ENCODE measurements at places on chromosomes 6 and 20.

- DNase-seq = no peak
Observed at GRCh38 chr20:3068986-3069900, 2.2 kb upstream of the OXT start.

- DNase-seq = peak; percentile 41
Observed at GRCh38 chr6:36594816-36595643, 868 bp downstream of the SRSF3 start.

- DNase-seq = no peak
Observed at GRCh38 chr6:18733921-18734550, 346.9 kb downstream of the RNF144B start.

DNA sequence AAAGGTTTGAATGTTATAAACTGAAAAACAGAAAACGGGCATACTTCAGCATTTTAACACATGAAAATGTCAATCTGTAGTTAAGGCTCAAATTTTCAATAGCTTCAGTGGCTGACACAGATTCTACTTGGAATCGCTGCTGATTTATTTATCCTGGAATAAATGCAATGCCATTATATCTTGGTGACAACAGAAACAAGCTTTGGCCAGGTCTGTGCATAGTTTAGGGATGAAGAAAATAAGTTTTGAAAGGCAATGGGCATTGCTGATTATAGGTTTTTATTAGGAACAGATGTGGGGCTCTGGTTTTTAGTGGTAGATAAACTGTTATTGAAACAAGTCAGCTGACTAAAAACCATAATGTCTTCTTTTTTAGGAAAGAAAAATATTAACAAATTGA, 96.8 kb upstream of the SOX4 start:
- no peak for DNase-seq

DNA sequence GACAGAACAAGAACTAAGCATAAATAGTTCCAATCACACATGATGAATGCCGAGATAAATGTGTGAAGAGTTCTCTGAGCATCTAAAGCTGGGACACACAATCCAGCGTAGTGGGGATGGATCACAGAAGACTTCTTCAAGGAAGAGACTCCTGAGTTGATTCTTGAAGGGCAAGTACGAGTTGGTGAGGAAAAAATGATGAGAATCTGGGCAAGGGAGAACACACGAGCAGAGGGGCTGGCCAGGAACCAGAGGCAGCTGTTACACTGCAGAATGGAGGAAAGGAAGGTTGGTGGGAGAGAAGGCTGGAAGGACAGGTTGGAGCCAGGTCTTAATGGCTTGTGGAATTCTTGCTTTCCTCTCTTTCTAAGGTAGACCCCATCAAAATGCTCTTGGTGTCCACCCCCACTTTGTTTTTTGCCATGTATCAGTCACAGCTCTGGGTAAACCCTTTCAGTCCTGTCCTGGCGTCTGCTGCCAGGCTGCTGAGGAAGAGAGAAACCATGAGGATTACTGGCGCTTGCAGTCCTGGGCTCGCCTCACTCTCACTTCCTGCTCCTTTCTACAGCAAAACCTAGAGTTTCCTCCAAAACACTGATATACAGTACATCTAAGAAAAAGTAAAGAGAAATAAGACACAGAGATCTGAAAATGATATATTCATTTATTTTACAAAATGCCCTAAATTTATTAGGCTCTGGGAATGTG, 127.6 kb upstream of the FAM184A start:
- DNase-seq = no peak

- DNase-seq = peak; percentile 20
Observed at GRCh38 chr6:152598421-152598820, 38.7 kb downstream of the SYNE1 start.

DNA sequence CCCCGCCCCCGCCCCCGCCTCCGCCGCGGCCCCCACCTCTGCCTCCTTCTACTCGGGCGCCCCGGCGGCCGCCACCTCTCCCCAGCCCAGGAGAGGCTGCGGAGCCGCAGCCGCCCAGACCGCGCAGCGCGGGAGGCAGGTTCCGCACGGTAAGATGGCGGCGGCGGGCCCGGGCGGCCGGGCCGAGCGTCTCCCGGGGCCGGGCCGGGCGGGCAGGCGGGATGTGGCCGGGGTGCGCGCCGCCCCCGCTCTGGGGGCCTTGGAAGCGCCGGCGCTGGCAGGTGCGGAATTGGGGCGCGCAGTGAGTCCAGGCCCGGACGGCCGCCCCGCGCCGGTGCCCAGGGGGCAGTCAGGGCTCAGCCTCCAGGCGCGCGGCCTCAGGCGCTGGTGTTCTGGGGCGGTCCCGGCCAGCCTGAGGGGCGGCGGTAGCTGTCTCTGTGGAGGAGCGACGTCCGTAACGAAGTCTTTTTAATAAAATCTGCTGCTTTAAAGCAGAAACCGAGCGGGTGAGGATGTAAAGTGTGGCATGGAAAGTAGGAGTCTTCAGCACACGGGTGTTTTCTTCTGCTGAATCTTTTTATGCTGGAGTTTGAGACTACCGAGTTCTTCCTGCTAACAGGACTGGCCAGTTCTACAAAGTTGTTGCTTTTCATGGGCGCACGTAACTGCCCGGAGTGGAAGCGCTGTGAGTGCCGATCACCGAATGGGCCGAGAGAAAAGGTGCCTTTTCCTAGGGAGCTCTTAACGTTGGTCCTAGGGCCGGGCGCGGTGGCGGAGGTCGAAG, at the start of gene GID8:
TSS of gene GID8 (plus strand) at position 43 of the 784 bp plus-strand sequence. CDS start 3,356 bp downstream, outside the sequence.
- DNase-seq = no peak

GRCh38 chr6:24643920-24644319, 2.1 kb downstream of the KIAA0319 start:
- DNase-seq = no peak

DNA sequence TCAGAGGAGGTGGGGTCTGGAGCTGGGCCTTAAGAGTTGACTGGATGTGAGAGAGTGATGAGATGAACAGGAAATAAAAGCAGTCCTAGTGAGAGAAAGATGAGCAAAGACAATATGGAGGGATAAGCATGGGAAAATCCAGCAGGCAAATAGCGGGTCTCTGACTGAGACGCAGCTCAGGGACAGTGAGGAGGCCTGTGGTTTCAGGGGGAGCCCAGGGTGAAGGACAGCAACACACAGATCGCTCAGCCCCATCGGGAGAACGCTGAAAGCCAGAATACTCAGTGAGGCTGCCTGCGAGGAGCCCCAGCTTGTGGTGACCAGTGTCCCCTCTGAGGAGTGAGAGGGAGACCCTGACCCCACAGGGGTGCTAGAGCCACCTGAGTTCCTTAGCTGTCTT, 16.8 kb upstream of the DCDC2 start:
- DNase-seq = no peak

GRCh38 chr6:105304825-105305224, 98.1 kb downstream of the PREP start:
- no peak for DNase-seq

GRCh38 chr6:133906050-133906449, 17.1 kb downstream of the TCF21 start:
- no peak for DNase-seq

DNA sequence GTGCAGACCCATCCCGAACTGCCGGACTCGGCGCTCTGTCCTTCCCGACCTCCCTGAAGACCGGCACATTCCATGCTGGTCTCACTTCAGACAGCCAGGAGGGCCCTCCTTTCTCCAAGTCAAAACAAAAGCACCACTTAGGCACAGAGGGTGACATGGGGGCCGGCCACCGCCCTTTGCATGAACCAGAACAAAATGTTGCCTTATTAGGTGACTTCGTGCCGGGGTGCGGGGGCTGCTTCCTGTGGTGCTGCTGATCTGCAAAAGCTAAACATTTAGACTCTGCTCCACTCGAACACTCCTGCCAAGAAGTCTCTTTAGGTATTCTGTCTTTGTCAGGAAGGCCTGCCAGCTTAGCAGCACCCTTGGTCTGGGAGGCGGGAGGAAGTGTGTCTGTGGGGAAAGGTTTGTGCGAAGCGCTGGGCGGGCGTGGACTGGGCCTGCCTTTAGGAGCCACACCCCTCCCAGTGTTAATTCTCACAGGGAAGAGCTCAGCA, 133.8 kb downstream of the SMOC2 start:
- DNase-seq = no peak

- no peak for DNase-seq
Observed at GRCh38 chr20:9574181-9574580, 59.8 kb downstream of the LAMP5 start.

DNA sequence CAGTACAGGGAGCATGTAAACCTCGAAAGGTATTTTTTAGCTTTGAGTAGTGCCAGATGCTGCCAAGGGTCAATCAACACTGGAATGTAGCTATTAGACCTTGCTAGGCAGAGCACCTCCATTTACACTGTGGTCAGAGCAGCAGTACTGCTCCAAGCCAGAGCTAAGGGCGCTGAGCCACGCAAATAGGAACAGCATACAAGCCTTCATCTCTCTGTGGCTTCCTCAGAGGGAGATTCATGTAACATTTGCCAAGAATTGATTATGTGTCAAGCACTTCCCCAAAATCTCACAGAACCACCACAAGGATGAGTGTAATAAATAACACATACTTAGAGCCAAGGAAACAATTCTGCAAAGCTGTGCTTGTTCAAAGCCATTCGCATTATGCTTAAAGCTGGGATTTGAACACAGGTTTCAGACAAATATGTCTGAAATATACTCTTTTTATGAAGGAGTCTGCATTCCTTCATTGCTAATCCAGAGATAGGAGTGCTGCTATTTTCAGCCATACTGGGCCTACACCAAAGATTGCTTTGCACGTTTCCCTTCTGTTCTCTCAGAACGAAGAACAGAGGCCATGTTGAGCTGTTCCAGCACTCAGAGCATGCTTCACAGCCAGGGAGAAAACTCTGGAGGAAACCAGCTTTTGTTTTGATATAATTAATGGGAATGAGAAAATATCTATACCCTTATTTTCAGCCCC, 97.7 kb downstream of the SLC16A10 start:
- DNase-seq = no peak

DNA sequence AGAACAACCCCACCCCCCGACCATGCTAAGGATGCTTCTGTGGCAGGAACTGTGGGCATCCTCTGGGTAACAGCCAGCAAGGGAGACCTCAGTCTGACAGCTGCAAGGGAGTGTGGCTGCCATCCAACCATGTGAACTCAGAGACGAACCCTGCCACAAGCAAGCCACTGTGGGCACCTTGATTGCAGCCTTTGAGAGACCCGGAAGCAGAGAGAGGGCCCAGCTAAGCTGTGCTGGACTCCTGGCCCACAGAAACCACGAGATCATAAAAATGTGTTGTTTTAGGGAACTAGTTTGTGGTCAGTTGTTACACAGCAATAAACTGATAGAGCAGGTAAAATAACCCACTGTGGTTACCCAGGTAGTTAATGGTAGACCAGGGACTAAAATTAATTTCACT, 414.6 kb downstream of the CDH26 start:
- no peak for DNase-seq

- DNase-seq = no peak
Observed at GRCh38 chr20:37681384-37682112, 12.3 kb upstream of the CTNNBL1 start.

- DNase-seq = no peak
Observed at GRCh38 chr6:31057426-31058003, 47.2 kb downstream of the MUC22 start.

GRCh38 chr6:53301801-53302537, 46.8 kb downstream of the ELOVL5 start:
- DNase-seq = no peak

GRCh38 chr6:161424421-161424820, 150.6 kb upstream of the AGPAT4 start:
- DNase-seq = no peak

- no peak for DNase-seq
Observed at GRCh38 chr20:53330601-53331140, 263.0 kb downstream of the ZNF217 start.

DNA sequence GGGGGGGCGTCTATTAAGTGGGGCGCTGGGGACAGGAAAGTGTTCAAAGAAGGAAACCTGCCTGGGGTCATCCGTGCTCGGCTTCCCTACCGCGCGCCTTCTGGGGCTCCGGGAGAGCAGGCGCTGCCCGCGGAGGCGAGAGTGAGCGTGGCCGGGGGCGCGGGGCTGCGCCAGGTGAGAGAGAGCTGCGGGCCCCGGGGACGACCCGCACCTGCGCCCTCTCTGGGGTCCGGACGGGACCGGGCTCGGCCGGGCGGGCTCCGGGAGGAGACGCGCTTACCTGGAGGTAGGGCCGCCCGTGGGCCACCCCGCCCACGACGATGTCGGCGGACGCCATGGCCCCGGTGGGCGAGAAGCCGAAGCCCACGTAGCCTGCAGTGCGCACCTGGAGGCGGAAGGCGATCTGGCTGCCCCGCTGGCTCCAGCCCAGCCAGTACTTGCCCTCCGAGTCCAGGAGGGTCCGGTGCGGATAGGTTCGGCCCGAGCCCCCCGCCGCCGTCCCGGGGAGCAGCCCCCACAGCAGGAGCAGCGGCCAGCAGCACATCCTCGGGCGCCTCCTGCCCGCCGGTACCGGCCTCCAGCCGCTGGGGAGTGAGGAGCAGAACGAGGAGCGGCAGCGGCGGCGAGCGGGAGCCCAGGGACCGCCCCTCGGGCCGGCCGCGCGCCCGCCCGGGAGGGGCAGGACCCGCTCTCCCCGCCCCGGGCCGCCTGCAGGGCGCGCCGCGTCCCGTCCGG, at the start of gene MOXD1:
TSS of gene MOXD1 (minus strand) at position 593 of the 735 bp plus-strand sequence. CDS start at position 544, 49 bp downstream.
- peak; percentile 30 for DNase-seq

DNA sequence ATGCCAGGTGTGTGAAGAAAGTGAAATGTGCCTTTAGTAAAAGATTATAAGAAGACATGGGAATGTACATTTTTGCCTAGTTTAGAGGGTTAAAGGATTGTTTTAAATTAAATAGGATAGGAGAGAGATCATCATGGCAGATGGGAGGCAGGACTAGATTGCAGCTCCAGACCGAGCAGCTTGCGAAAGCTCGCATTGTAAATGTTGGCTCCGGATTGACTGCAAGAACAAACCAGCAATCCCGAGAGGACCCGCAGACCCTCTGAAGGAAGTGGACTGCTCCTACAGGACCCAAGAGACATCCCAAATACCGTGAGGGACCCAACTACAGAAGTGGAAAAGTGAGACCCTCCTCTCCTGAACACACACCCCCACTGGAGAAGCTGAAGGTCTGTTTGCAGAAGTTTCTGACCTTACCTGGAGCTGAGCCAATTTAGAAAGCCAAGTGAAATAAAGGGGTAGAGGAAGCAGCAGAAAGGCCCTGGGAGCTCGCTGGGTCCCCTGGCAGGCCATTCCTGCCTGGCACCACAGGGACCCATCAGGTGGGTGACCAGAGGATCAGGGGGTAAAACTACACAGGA, 30.0 kb upstream of the TPD52L1 start:
- no peak for DNase-seq

- no peak for DNase-seq
Observed at GRCh38 chr20:33408313-33408712, 7.0 kb upstream of the CDK5RAP1 start.

DNA sequence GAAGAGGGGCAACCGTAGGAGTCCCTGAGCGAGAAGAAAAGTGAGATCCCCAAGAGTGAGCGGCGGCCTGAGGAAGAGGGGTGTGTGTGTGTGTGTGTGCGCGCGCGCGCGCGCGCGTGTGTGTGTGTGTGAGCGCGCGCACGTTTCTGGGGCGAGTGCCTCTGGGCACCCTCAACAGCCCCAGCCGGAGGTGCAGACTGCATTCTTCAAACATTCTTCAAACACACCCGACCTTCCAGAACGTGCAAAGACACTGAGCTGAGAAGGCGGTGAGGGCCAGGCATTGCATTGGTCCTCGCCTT, 76.2 kb upstream of the FOXP4 start:
- no peak for DNase-seq
